Calu3 (cell line): ENCODE measurements at places on chromosomes 2 and 18. TPM values are rescaled to one million over a fixed set of nuclear protein-coding genes. Genes with fewer than 3 reads are reported as not detected.

SKA1 gene
- 20.3 and 22.5 TPM in 2 replicates for total RNA-seq

DSG1 gene
- not detected in 2 replicates for total RNA-seq

OTX1 gene
- 7.1 and 8.3 TPM in 2 replicates for total RNA-seq

MARCHF4 gene
- 0.37 and 0.54 TPM in 2 replicates for total RNA-seq

PMAIP1 gene
- total RNA-seq = 56.1 and 75.4 TPM in 2 replicates

- no peak overlapping the region for H3K4me3 ChIP-seq
- no peaks in the 10 kb centered on the region for H3K36me3 ChIP-seq
- H3K27ac ChIP-seq = no peak overlapping the region
These were observed 55.2 kb upstream of the STON1 start for GRCh38 chr2:48474574-48475298.

GRCh38 chr2:129080715-129081476 is 762.2 kb upstream of the HS6ST1 start:
- no peak overlapping the region for H3K27ac ChIP-seq
- H3K36me3 ChIP-seq = no peaks in the 10 kb centered on the region
- H3K27me3 ChIP-seq = no peaks in the 10 kb centered on the region
- H3K4me3 ChIP-seq = no peak overlapping the region
- no peaks in the 10 kb centered on the region for H3K4me1 ChIP-seq

DNA sequence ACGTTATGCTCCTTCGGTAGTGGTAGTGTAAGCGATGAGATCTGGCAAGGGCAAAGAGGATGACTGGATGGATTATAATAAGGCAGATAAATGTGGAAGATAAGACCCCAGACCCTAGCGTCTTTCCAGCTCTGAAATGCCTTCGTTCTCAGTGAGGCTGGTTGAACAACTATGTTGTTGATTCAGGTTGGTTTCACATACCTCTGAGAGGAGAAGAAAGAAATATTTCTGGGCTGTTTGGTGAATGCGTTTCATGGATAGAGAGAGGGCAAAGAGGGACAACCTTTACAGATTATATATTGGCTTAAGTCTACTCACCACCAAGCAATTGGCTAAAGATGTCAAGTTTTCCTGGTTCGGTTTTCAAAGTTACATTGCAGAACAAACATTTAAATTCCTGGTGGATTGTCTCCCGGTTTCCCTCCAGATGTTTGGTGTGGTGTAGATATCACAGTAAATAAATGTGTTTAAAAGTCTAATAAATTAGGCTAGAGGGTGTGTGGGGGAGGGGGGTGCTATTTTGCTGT is 190.1 kb upstream of the GLI2 start:
- no peak for DNase-seq
- H3K27me3 ChIP-seq = peaks cover 62% of the 10 kb centered on the region
- H3K27ac ChIP-seq = no peak overlapping the region
- peaks cover 18% of the 10 kb centered on the region for H3K4me1 ChIP-seq
- H3K4me3 ChIP-seq = no peak overlapping the region

DNA sequence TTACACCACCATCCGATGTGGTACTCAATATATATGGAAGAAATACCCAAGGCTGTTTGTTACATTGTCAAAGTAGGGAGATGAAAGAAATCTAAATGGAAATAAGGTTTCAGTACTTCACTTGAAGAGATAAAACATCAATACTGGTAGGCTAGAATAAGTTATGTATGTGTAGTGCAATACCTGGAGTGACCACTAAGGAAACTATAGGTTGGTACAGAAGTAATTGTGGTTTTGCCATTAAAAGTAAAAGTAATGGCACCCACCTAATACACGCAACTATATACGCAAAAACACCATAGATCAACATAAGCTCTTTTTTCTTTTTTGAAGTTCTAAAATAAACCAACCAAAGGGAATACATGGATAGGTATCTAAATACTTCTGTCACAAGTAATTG is 143.2 kb upstream of the KYNU start:
- DNase-seq = no peak
- no peak overlapping the region for H3K27ac ChIP-seq
- H3K4me3 ChIP-seq = no peak overlapping the region
- H3K4me1 ChIP-seq = no peaks in the 10 kb centered on the region
- H3K27me3 ChIP-seq = no peaks in the 10 kb centered on the region

- peaks cover 8% of the 10 kb centered on the region for H3K4me1 ChIP-seq
- H3K36me3 ChIP-seq = no peaks in the 10 kb centered on the region
- no peak overlapping the region for H3K27ac ChIP-seq
- no peak for DNase-seq
These were observed 62.0 kb upstream of the NFU1 start for GRCh38 chr2:69499242-69499641.

- H3K27ac ChIP-seq = no peak overlapping the region
- peaks cover 6% of the 10 kb centered on the region for H3K4me1 ChIP-seq
- H3K27me3 ChIP-seq = no peaks in the 10 kb centered on the region
- no peaks in the 10 kb centered on the region for H3K36me3 ChIP-seq
- no peak for DNase-seq
- H3K4me3 ChIP-seq = no peak overlapping the region
These were observed 540.1 kb upstream of the ID2 start for GRCh38 chr2:8141780-8142179.
